Thoracic aorta (tissue), 2 donors: ENCODE measurements at places on chromosomes 11 and 22. TPM values are rescaled to one million over a fixed set of nuclear protein-coding genes. Genes with fewer than 3 reads are reported as not detected.

The RIMBP3C gene
- 0.14 TPM for total RNA-seq

- no peaks in the 10 kb centered on the region for H3K36me3 ChIP-seq
- no peak for DNase-seq
- peaks cover 23% of the 10 kb centered on the region for H3K4me1 ChIP-seq
- no peak overlapping the region for H3K27ac ChIP-seq
These were observed 6.3 kb downstream of the TYR start for GRCh38 chr11:89184021-89184420.

The CNTF gene
- 4.7 TPM for total RNA-seq

DNA sequence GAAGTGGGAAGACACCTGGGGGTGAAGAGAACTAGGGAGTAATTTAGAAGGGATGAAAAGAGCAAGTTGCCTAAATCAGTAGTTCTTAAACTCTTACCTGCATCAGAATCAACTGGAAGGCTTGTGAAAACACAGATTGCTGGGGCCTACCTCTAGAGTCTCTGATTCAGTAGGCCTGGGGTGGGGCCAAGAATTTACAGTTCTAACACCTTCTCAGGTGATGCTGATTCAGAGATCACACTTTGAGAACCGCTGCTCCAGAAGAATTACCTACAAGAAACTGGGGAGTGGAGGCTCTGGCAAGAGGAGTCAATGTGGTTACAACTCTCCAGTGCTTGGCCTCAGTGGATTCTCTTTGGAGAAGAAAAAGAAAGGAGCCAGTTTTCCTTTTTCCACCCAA, 128.7 kb downstream of the C11orf58 start:
- no peak for DNase-seq
- H3K36me3 ChIP-seq, result no peaks in the 10 kb centered on the region
- no peak overlapping the region for H3K4me3 ChIP-seq

- no peaks in the 10 kb centered on the region for H3K27me3 ChIP-seq
- H3K27ac ChIP-seq, result peak overlapping the region; percentile 54
- H3K4me1 ChIP-seq, result peaks cover 85% of the 10 kb centered on the region
- H3K36me3 ChIP-seq, result peaks cover 73% of the 10 kb centered on the region
- DNase-seq, result no peak
These were observed 96.1 kb downstream of the MICAL2 start for GRCh38 chr11:12206529-12206928.

The OR52I2 gene
- total RNA-seq, result not detected

The IGSF22 gene
- total RNA-seq, result 0.21 TPM
